ENCODE measurements at places on chromosomes 2 and 18.

- no peak for DNase-seq
Observed at GRCh38 chr2:233422050-233422639, 67.9 kb downstream of the DGKD start.

DNA sequence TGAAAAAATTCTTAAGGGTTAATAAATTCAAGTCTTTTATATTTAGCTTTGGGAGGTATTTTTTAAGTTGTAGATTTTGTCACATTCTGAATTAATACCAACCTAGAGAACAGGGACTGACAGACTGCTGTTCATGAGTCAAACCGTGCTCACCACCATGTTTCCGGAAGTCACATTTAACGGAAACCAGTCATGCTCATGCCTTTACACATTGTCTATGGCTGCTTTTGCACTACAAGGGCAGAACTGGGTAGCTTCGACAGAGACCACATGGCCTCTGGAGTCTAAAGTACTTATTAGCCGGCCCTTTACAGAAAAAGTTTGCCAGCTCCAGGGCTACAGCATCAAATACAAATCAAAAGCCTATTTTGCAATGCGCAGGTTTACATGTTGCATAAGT, 33.3 kb downstream of the LONRF2 start:
- no peak for DNase-seq

DNA sequence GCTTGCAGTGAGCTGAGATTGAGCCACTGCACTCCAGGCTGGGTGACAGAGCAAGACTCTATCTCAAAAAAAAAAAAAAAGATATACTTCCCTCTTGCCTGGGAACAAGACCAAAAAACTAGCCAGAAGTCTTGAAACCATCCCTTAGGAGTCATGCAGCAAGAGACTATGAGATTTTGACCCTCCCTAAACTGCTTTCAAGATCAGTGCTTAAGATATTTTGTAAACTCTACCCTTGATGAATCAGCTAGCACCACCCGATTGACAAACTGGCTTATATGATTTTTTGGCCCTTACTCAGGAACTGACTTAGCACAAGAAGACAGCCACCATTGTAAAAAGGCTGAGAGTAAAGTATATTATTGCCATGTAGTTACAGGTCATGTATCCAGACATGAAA, 3.8 kb downstream of the SULT1C3 start:
- DNase-seq = no peak

GRCh38 chr2:75317316-75317715, 118.0 kb upstream of the TACR1 start:
- DNase-seq = no peak

DNA sequence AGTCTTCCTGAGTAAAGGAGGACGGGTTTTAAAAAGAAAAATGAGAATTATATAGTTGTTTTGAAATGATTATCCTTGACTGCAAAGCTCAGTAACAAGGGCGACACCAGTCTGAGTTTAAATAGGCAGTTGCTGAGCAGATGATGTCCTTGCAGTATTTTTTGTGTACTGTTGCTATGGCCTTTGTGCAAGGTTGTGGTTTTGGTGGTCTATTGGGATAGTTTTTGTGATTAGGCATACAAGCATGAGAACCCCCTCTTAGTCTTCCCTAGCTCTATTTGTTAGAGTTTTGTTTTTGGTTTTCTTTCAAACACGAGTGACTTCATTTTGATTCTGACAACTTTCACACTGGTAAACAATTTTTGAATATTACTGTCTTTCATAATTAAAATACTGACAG, 64.1 kb downstream of the TAF4B start:
- DNase-seq = no peak

GRCh38 chr2:25320077-25320476, 21.6 kb downstream of the DNMT3A start:
- no peak for DNase-seq

DNA sequence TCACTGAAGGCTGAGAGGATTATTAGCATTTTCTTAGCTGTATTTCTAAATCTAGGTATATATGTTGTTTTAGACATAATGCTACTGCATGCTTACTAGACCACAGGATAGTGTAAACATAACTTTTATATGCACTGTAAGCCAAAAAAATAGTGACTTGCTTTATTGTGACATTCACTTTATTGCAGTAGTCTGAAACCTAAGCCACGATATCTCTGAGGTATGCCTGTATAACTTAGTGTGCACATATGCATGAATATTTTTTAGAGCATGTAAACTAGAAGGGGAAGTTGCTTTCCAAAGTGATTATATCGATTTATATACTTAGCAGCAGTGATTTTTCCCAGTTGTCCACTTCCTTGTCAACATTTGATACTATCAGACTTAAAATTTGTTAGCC, 81.8 kb downstream of the SOS1 start:
- DNase-seq = no peak

DNA sequence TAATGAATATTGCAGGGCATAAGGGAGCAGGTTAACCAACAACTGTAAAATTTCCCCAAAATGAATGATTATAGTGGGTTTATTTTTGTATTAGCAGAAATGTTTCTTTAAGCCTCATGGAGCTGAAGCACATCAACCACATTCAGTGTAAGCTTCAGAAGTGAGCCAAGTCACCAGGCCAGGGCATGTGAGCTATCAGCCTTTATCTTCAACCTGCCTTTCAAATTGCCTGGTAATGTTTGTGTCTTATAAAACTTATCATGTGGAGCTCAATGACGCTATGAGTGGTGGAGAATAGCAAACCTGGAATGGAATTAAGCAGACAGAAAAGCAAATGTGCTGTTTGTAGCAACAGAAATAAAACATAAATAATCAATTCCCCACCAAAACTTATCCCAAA, 1068.4 kb downstream of the LRP1B start:
- DNase-seq = no peak

- no peak for DNase-seq
Observed at GRCh38 chr2:36376319-36376765, 20.8 kb downstream of the CRIM1 start.
